AG04450 (cell line): ENCODE measurements at places on chromosomes 5 and 9. TPM values are rescaled to one million over a fixed set of nuclear protein-coding genes. Genes with fewer than 3 reads are reported as not detected.

GRCh38 chr5:169511708-169512107 lies 71.9 kb upstream of the SPDL1 start:
- no peak for DNase-seq

DNA sequence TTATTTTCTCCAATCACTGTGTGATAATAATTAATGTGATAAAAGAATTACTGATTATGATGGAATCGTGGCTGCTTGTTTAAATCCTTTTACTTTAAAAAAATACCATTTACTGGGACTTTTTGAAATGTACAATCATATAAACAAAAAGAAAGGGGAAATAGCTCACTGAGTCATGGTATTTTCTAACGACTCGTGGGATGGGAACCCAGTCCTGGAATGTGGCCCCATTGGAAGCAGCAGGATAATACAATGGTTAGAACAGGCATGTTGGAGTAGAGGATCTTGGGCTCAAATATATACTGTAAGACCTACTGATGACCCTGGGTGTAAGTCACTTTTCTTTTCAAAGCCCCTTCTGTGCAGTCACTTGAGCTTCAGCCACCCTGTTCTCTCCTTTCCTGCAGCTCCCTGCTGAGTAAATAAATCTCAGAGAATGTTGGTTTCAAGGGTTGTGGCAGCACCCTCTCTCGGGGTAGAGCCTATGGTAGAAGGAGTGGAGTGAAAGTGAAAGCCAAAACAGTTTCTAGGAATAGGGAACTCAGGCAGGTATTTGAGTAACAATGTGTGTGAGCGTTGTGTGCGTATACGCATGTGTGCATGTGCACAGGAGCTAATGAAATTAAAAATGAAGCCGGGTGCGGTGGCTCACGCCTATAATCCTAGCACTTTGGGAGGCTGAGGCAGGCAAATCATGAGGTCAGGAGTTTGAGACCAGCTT lies 40.8 kb upstream of the LARP1 start:
- peak; percentile 21 for DNase-seq

GRCh38 chr5:1400936-1401335 lies 44.3 kb downstream of the SLC6A3 start:
- DNase-seq: no peak

CRB2 gene
- not detected in 2 replicates for polyA plus RNA-seq

GRCh38 chr5:77443670-77444069 lies 48.4 kb downstream of the WDR41 start:
- DNase-seq: no peak

DNA sequence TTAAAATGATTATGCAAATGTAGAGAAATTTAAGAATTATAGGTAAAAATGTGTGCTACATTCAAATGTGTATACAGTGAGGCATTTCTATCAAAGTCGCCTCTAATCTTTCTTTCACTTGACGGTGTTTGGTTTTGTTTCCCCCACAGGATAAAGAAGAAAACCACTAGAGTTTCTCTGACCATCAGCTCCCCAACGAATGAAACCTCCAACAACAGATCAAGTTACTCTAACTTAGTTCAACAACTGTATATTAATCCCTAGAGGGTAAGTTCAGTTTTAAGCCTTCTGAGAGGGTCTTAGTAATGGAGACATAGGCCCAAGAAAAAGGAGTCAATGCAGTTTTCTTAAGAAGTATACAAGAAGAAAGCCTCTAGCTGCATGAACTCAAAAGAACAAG lies 11.5 kb upstream of the MYOT start:
- DNase-seq: no peak

NEUROG1 gene
- not detected in 2 replicates for polyA plus RNA-seq

GRCh38 chr9:94210616-94211603 lies 48.2 kb upstream of the ZNF169 start:
- no peak for DNase-seq

- DNase-seq: no peak
Observed at GRCh38 chr5:147481874-147482705, 27.8 kb downstream of the DPYSL3 start.

GRCh38 chr5:98570010-98570409 lies 203.5 kb upstream of the RGMB start:
- DNase-seq: no peak

- DNase-seq: no peak
Observed at GRCh38 chr9:106307670-106308069, 555.3 kb upstream of the ZNF462 start.

DNA sequence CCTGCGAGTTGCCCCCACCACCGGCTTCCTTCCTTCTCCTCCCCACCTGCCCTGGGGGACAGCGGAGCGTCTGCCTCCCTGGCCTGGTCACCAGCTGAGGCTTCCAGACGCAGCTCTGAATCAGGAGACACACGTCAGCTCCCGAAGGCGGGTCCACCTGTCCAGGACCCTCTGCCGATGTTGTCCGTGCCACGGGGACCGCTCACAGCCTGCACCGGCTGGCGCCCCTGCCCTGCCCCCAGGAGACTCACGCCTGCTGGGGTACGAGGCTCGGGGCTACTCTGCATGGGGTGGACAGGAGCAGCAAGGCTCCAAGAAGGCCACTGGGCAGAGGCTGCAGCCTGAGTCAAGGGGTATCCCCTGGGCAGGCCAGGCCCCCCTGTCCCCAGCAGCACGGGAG lies 1.9 kb upstream of the CCDC187 start:
- DNase-seq: no peak

DNA sequence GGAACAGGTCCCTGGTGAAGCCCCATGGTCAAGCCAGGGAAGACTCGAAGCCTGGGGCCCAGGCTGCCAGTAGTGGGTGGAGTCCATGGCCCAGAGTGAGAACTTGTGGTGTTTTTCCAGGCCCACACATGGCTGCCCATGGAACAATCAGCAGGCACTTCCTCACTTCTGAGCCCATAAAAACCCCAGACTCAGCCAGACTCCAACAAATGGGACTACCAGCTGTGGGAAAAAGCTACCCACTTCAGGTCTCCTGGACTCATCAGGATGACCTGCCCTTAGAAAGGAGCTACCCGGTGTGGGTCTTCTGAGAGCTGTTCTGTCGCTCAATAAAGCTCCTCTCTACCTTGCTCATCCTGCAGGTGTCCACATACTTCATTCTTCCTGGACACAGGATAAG lies 108.9 kb downstream of the ST8SIA4 start:
- DNase-seq: no peak

- DNase-seq: peak; percentile 48
Observed at GRCh38 chr5:137888863-137889759, at the start of gene PKD2L2. Gene PKD2L2, plus strand, starts transcription at chr5:137889457. Its CDS starts 35 bp downstream, at chr5:137889492.

DNA sequence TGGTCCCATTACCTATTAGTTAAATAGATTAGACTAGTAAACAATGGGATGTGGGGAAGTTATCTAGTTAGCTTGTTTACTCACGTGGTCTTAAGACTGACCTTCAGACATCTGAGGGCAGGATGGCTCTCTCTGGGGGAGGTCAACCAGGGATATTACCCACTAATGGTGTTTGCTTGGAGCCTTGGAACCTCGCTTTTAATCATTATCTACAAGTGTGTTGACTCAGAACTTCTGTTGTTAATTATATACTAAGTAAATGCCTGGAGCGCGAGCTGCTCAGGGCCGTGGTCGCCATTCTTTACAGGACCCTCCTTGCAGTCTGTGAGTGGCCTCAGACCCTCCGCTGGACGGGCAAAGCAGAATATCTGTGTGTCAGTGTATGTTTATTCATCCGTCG lies 48.5 kb upstream of the ZNF354A start:
- DNase-seq: no peak

GGTA1 gene
- polyA plus RNA-seq: not detected in 2 replicates

DNA sequence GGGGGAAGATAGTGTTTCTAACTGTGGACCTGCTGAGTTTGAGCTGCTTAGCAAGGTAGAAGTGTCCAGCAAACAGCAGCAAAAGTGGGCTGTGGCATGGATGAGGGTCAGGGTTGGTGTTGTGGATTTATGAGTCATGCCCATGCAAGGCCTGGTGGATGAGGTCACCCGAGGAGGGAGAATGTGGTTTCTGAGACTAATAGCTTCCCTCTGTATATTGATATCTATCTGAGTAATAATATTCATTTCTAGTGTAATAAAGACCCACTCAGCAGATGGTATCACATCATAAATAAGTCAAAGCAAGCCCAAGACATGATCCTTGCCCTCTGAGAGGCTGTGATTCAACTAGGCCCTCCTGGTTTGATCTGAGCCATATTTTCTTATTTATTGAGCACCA lies 597.8 kb upstream of the CLINT1 start:
- peak; percentile 66 for DNase-seq

- DNase-seq: no peak
Observed at GRCh38 chr5:113052041-113052795, 75.6 kb downstream of the DCP2 start.

NRARP gene
- 0.17 and 0.22 TPM in 2 replicates for polyA plus RNA-seq

DNA sequence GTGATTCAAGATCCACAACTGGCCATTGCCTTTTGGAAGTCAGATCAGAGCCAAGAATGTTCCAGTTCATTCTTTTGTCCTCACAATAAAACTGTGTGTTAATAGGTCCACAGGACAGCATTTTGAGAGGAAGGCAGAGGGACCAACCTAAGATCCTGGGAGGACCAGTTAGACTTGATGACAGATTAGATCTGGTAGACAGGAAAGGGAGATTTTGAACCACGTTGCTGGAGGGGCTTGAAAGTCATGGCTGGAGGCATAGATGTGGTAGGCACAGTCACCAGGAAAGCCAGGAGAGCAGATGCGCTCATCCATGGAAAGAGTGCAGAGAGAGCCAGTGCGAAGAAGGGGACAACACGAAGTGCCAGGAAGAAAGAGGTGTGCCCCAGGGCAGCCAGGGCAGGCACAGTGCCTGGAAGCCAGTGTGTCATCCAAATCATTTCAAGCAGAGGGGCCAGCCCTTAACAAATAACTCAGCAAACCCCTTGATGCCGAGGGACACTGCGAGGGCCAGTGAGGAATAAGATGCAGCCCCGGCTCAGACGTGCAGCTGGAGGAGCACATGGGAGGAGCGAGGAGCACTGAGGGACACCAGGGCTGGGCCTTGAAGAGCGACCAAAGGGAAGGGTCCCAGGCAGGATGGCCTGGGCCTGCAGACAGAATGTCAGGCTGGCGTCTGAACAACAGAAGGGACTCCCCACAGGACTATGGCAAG lies 12.8 kb upstream of the SLC2A8 start:
- no peak for DNase-seq

DNA sequence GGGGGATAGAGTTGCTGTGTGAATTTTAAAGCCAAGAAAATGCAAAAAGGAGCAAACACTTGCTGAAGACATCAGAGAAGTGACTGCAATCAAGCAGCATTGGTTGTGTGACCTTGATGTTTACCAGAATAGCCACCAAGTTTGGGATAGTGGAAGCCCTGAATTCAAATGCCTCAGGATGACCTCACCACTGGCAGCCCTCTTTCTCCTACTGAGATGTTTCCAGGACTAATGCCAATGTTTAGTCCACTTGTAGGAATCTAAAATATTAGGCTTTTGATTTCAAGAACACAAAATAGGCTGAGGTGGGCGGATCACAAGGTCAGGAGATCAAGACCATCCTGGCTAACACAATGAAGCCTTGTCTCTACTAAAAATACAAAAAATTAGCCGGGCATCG lies 112.2 kb upstream of the NUDT12 start:
- no peak for DNase-seq

OTULINL gene
- 0.07 and 0.21 TPM in 2 replicates for polyA plus RNA-seq

PLAA gene
- polyA plus RNA-seq: 21.8 and 27.3 TPM in 2 replicates

DNA sequence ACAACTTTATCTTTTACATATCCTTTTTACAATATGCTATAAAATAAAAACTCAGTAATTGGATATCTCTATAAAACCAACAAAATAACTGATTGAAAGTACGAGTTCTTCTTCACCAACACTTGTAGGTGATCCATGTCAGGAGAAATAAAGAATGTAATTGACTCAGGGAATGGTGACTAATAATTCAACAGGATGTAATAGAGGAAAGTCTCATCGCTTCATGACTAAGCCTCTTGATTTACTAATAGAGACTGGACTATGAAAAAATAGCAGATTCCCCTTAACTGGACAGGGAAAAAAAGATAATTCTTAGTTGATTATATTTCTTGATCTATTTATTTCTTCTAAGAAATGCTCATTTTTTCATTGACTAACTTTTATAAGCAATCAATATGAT lies 507.7 kb upstream of the PTGER4 start:
- peak; percentile 13 for DNase-seq

GRCh38 chr9:15287309-15287708 lies 19.7 kb downstream of the TTC39B start:
- DNase-seq: no peak

- no peak for DNase-seq
Observed at GRCh38 chr5:149610589-149611255, 29.4 kb downstream of the ARHGEF37 start.

DNA sequence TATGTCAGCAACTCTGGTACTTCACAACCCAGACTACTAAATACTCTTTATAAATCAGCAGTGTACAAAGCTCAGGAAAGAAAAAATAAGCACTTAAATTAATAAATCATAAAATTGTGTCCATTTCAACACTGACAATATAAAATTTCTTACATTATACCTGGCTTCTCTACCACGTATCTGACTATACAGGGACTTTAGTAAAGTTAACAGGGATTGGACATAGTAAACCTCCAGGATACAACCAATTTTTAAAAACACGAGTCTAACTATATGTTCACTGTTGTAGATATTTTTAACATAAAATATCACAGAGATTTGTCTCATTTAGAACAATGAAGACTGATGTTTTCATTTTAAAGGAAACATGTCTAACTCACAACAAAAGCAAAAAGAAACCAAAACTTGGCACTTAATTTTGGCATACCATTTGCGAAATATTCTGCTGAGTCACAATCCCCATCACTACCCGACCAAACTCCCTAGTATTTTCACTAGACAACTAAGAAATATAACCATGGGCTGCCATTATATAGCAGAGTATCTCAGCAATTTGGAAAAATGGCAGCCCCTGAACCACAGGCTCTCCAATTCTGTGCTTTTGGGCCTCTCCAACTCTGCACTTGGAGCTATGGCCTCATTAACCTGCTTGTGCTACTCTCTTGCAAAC lies 14.4 kb downstream of the FAM169A start:
- no peak for DNase-seq

GRCh38 chr9:37425298-37425752 lies 2.8 kb downstream of the GRHPR start:
- DNase-seq: no peak

- no peak for DNase-seq
Observed at GRCh38 chr5:124986667-124987066, 240.2 kb upstream of the ZNF608 start.

GRCh38 chr9:79574136-79574535 lies 2.4 kb downstream of the TLE4 start:
- DNase-seq: no peak

RUSC2 gene
- 17.4 and 19.3 TPM in 2 replicates for polyA plus RNA-seq

- no peak for DNase-seq
Observed at GRCh38 chr5:29382780-29383179, 1810.7 kb upstream of the CDH6 start.

- DNase-seq: no peak
Observed at GRCh38 chr9:72485821-72486593, 35.4 kb upstream of the TMC1 start.

CKMT2 gene
- 0.11 and 0.24 TPM in 2 replicates for polyA plus RNA-seq

- DNase-seq: no peak
Observed at GRCh38 chr9:16387382-16387781, 483.1 kb downstream of the BNC2 start.

DNA sequence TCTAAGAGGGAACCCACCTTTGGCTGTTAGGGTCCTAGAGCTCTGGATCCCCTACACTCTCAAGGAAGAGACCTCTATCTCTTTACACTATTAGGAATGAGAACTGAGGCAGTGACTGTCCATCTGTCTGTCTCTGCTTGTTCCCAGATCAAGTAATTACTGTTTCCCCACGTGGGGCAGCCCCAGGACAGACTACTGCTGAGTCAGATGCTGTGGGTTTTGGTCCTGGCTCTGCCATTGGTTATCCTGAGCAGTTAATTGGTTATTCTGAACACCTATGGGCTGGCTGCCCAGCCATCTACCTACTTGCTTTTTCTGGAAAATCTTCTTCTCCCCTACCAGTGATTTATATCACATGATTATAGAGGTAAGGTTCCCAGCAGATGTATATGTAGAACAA lies 33.3 kb downstream of the FBXO10 start:
- DNase-seq: no peak

C8G gene
- polyA plus RNA-seq: 0.41 TPM in 1 of 2 replicates, not detected in the other

C5orf58 gene
- not detected in 2 replicates for polyA plus RNA-seq
